GM03348 (cell line): ENCODE measurements at places on chromosomes 12 and 14.
A peak's percentile ranks its signal among the peaks of the same experiment; 100 is the strongest.

GRCh38 chr14:77268989-77269600 is 1.9 kb downstream of the NGB start:
- DNase-seq = no peak

DNA sequence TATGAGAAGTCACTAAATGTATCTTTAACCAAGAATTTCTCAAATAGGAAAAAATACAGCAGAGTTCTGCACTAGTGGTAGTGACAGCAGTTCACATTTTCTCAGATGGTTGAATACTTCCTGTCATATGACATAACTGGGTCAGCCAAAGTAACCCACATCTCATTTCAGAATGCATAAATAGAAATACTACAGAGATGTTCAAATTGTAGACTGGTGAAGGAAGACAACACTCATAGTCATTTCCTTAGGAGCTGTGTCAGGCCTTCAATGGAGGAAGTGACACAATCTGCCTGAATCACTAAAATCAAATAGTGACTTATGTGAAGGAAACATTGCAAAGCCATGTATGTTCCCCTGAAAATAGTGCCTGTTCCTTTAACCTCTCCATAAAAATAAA is 32.4 kb downstream of the FERMT2 start:
- DNase-seq = peak; percentile 54

DNA sequence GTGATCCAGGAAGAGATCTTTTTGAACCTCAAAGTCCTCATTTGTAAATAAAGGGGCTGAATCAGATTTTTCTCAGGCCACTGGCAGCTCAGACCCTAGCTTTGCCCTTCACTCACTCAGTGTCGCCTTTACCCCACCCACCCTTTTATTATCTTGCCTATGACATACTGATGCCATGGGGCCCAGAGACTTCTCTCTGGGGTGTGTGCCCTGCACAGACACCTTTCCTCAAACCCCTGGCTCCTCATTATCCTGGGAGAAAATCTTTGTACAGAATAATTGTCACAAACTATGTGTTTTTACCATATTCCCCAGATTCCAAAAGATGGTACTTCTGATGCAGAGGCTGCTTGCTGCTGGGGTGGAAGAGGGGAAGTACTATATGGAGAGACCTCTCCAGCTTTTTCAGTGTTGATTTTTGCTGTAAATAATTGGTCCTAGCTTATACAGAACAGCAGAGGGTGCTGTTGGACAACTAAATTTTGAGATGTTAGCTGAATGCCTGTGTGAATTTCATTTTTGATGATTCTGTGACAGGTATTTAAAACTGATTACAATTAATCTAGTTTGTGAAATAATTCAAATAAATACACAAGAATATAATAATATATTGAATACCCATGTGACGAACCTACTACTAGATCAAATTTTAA is 53.9 kb upstream of the DCD start:
- peak; percentile 58 for DNase-seq

- DNase-seq = no peak
Measured at GRCh38 chr14:68328509-68328908, 464.4 kb downstream of the ZFP36L1 start.
